ENCODE measurements at places on chromosomes 6 and 20.

- DNase-seq = no peak
These were observed 63.9 kb downstream of the CD164 start for GRCh38 chr6:109318328-109318876.

DNA sequence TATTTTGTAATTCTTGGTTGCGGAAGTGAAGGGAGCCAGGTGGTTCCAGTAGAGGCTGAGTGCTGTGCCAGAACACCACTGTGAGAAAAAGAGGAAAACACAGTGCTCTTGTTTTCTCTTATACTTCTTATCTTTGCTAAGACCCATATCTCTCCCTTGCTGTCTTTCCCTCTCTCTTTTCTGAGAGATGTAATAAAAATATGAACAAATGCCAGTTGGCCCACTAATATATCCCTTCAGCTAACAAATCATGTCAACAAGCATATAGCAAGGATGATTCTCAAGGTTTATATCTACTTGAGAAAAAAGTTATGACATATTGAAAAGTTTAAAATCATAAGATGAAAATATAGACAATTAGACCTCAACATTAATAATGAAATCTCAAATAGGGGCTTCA lies 758.3 kb downstream of the HDGFL1 start:
- no peak for DNase-seq

DNA sequence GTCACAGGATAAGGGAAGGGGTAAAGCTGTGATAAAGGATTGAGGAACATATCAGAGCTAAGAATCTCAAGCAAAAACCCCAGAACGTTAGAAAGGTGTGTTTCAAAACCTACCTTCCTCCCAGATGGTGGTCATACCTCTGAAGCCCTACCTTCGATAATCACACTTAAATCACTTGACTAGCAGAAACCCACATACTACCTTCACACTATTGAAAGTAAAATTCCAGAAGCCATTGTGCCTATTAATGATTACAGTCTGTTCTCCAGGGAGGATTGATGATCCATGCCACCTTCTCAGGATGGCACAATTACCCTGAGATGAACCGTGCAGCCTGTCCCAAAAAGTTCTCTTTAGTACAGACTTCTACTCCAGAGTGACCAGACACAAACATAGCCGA lies 72.3 kb upstream of the SOX4 start:
- DNase-seq = no peak

DNA sequence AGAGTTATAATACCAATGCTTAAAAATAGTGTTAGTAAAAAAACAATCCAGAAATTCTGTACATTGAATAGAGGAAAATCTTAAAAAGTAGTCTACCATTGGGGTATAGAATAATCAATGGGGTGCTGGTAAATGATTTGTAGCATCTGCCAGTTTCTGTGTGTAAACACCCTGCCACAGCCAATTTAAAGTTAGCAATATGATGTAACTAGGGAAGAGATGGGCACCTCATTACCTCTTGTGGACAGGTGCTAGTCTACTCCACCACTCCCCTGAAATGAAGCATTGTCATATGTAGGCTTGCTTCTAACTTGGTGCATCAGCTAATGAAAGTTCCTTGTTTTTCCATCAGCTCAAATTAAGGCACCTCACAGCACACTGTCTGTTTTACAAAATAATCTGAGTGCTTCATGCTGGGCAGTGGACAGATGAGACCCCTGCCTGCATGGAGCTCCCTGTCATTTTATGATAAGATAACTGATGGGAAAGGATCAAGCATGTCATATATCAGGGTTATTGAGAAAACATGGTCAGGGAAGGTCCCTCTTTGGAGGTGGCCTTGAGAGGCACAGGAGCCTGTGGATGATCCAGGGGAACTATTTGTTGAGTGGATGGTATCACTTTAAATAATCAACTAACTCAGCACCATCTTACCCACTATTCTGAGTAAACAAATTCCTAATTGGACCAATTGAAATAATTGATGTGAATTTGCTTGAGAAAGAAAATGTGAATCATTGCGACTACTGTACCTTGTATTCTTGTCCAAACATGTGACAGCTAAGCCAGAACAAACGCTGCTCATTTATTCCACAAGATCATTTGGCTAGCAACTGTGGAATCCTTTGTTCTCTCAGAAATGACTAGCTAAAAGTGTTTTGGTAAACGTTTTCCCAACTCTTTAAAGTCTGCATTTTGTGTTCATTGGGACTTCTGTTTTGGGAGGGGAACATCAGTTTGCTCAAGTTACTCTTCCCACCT lies 45.9 kb upstream of the CSE1L start:
- DNase-seq = no peak

GRCh38 chr6:167842457-167842856 lies 15.7 kb downstream of the AFDN start:
- no peak for DNase-seq

DNA sequence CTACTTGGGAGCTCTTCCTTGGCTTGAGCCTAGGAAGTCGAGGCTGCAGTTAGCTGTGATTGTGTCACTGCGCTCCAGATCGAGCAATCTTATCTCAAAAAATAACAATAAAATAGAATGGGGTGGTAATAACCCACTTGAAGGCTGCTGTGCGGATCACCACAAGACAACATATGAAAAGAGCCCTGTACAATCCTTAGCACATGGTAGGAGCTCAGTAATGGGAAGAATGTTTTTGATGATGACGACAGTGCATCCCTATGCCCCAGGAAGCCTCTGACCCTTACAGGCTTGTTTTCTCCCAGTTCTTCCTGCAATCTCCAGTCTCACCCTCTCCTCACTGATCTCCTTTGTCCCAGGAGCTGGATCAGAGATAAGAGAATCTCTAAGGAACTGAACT lies 15.5 kb downstream of the SCUBE3 start:
- no peak for DNase-seq

DNA sequence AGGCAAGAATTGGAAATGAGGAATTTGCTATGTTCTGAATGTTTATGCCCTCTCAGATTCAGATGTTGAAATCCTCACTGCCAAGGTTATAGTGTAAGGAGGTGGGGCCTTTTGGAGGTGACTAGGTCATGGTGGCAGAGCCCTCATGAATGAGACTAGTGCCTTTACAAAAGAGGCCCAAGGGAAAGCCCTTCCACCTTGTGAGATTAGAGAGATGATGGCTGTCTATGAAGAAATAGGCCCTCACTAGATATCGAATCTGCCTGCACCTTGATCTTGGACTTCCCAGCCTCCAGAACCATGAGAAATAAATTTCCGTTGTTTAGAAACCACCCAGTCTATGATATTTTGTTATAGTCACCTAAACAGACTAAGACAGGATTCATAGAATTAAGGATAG lies 10.4 kb downstream of the ASIP start:
- DNase-seq = no peak

DNA sequence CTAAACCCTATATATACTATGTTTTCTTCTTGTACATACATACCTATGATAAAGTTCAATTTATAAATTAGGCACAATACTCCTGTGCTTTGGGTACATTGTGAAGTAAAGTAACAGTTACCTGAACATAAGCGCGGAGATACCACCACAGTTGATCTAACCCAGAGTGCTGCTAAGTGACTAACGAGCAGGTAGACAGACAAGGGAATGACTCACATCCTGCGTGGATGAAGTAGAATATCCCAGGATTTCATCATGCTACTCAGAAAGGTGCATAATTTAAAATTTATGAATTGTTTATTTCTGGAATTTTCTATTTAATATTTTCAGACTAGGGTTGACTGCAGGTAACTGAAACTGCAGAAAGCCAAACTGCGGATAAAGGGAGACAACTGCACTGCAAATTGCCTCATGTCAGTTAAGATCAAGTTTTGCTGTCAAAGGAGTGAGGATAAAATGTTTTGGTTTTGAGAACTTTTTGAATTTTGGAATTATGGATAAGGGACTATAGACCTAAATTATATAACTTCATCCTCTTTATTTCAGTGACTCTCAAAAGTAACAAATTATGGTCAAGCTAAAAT lies 14.4 kb downstream of the MKKS start:
- no peak for DNase-seq

GRCh38 chr6:16731478-16732051 lies 29.7 kb downstream of the ATXN1 start:
- DNase-seq = no peak

DNA sequence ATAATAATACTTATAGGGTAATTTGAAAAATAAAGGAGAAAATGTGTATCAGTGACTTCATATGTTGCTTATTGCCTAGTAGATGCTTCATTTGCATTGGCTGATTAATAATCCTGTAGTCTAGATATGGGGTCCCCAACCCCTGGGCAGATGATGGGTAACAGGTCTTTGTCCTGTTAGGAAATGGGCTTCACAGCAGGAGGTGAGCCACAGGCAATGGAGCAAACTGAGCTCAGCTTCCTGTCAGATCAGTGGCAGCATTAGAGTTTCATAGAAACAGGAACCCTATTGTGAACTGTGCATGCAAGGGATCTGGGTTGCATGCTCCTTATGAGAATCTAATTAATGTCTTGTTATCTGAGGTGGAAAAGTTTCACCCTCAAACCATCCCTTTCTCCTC lies 1049.5 kb upstream of the EPHA7 start:
- DNase-seq = no peak

DNA sequence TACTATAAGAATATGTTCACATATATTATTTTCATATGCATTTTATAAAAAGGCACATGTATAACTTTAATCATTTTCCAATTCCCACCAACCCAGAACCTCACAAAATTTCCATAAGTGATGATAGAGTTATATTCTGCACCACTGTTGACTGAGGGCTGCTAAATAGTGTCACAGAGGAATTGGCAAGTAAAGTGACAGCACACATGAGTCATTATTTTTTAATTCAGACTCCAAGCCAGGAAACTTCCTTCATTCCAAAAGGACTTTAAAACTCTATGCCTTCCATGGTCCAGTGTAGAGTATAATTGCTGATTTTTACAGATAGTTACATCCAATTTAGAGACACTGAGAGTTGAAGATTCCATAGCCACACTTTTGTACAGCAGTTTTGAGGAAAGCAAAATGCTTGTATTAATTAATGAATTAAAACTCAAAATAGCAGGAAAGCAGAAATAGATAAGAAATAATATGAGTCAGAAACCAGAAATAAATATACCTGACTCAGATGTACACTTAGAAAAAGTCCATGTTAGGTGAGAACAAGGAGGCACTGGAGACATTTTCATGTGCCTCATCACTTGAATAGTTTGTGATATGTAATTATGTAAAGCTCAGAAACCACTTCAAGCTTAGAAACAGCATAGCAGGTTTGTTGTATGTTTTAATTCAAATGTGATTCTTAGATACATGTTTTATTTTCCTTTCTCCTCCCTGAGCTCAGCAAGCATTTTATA lies 425.2 kb upstream of the OPRM1 start:
- DNase-seq = no peak

DNA sequence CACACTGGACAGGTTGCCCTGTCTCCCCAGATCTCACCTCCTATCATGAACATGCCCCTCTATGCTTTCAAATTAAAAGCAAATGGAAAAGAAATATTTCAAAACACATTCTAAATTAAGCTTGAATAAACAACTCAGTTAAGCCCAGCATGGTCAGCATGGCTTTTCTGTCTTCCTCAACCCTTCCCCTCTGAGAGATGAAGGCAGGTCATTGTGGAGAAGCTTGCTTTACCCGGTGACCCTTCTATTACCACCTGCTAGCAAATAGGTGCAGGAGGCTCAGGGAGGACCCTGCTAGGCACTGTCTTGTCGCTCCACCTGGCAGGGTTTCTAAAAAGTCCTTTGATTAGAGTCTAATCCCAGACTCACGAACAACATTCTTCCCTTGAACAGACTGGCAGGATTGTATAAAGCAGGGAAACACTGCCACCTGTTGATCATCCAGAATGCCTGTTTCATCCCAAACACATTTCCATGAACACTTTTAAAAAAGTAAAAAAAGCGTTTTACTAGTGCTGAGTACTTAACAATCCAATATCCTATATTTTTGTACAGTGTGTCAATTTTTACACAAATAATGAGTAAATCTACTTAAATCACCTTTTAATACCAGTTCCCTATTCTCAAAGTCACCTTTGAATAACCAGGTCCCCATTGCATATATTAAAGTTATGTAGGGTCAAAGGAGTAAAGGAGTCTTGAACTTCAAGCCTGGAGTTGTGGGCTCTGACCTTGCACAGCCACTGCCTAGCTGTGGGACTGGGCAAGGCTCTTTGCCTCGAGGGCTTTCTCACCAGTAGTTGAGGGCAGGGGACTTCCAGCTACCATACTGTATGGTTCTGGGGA lies 75.5 kb downstream of the GPR6 start:
- no peak for DNase-seq

DNA sequence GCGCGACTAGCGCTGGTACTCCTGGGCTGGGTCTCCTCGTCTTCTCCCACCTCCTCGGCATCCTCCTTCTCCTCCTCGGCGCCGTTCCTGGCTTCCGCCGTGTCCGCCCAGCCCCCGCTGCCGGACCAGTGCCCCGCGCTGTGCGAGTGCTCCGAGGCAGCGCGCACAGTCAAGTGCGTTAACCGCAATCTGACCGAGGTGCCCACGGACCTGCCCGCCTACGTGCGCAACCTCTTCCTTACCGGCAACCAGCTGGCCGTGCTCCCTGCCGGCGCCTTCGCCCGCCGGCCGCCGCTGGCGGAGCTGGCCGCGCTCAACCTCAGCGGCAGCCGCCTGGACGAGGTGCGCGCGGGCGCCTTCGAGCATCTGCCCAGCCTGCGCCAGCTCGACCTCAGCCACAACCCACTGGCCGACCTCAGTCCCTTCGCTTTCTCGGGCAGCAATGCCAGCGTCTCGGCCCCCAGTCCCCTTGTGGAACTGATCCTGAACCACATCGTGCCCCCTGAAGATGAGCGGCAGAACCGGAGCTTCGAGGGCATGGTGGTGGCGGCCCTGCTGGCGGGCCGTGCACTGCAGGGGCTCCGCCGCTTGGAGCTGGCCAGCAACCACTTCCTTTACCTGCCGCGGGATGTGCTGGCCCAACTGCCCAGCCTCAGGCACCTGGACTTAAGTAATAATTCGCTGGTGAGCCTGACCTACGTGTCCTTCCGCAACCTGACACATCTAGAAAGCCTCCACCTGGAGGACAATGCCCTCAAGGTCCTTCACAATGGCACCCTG lies 1.6 kb downstream of the TPBG start:
- DNase-seq = peak; percentile 44

DNA sequence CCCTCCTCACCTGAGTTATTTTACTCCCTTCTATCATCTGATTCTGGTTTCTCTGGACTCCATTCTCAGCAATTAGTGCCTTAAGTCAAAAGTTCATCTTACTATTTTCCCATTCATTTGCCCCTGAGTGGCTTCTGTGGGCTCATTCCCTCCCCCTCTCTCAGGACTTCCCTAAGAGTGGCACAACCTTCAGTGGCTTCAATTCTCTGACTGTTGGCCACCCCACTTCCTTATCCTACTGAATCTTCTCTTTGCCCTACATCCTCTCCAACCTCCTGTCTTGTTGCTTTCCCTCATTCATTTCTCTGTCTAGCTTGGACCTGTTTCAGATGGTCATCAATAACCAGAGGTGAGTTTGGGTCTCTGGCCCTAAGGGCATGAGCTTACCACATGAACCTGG lies 61.1 kb upstream of the GLP1R start:
- no peak for DNase-seq

Data from right cardiac atrium (tissue), 5 donors.